ENCODE measurements at places on chromosomes 1 and 21. TPM values are rescaled to one million over a fixed set of nuclear protein-coding genes. Genes with fewer than 3 reads are reported as not detected.

DNA sequence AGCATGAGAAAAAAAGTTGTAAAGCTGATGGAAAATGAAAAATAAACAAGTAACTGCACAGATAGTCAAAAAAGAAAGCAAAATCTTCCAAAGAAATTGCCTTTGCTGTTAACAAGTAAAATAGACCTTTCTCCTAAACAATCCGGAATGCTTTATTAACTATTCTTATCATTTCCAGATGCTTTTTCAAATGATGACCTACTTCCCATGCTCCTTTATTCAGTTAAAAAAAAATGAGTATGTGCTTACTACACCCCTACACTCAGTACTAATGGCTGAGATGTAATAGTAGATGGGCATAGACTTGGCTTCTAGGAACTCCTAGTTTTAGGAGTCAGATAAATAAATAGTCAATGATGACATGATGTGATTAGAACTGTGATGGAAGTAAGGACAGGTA lies 108.5 kb downstream of the NIBAN1 start:
- no peak for DNase-seq

- DNase-seq, result peak; percentile 30
Measured at GRCh38 chr1:228875741-228876140, 140.5 kb downstream of the RHOU start.

DNA sequence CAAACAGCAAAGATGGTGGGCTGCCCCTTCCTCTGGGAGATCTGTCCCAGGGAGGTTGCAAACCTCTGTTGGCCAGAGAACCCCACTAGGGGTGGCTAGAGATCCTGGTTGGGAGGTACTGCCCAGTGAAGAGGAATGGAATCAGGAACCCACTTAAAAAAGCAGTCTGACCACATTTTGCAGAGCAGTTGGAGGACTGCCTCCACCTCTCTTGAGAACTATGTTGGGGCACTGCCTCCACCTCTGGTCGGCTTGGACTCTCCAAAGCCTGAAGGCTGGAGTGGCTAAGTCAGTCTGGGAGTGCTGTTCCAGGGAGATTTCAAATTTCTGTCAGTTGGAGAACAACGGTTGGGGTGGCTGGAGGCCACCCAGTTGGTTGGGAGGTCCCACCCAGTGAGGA lies 58.6 kb downstream of the TNFSF4 start:
- no peak for DNase-seq

- no peak for DNase-seq
Measured at GRCh38 chr1:248847181-248847955, 9.3 kb downstream of the ZNF672 start.

GRCh38 chr21:37580666-37581065 lies 214.1 kb downstream of the DYRK1A start:
- DNase-seq, result no peak

DNA sequence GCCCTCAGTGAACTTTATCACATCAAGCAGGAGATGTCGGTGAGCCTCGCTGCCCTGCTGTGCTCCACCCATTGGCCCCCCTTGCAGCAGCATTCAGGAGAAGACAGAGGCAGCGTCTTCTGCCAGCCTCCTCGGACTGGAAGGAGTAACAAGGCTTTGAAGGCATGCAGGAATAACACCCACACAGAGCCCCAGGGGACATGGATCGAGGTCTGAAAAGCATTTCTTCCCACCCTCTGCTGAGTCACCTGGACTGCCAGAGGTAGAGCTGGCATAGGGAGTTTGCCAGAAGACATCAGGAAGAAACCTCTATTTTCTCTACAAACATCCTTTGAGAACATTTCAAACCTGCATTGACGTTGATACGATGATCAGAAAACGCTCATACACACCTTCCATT lies 42.9 kb downstream of the COL18A1 start:
- DNase-seq, result no peak

Gene ANGPTL1
- total RNA-seq, result 14.3 TPM
